ENCODE measurements at places on chromosomes 2 and 18.

DNA sequence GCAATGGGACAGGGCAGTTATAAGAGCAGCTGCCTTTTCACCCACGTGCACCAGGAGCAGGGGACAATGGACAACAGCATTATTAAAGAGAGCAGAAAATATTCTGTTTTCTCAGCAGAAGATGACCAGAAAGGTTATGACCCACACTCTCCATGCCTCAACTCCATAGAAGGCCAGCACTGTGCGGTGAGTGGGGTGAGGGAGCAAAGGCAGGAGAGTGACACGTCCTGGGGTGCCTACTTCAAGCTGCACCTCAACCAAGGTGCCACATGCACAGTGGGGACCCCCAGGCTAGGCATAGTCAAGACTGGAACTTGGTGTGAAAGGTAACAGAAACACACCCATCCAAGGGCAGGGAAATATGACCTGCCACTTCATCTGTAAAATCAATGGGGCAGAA lies 50.4 kb downstream of the POLR1A start:
- no peak for DNase-seq

DNA sequence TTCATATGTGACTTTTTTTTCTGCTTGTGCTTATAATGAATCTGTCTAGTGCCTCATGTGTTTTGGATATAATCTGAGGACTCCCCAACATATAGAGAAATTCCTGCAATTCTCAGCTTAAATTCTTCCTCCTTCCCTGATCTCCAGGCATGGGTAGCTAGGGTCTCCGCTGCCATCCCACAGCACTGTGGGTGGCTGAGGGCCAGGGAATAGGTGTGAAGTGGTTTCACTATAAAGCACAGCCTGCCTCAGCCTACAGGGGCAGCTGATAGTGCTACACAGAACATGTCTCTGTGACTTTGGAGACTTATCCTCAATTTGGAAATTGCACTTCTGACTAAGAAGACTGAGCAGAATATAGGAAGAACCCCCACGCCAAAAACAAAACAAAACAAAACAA lies 137.3 kb upstream of the NABP1 start:
- DNase-seq = no peak

- DNase-seq = no peak
These were observed 42.5 kb downstream of the GPC1 start for GRCh38 chr2:240477916-240478315.

- no peak for DNase-seq
These were observed 25.7 kb upstream of the PLA2R1 start for GRCh38 chr2:160087854-160088745.
